SHP77 (cell line): ENCODE measurements at places on chromosomes 2 and 18.
A peak's percentile ranks its signal among the peaks of the same experiment; 100 is the strongest.

DNA sequence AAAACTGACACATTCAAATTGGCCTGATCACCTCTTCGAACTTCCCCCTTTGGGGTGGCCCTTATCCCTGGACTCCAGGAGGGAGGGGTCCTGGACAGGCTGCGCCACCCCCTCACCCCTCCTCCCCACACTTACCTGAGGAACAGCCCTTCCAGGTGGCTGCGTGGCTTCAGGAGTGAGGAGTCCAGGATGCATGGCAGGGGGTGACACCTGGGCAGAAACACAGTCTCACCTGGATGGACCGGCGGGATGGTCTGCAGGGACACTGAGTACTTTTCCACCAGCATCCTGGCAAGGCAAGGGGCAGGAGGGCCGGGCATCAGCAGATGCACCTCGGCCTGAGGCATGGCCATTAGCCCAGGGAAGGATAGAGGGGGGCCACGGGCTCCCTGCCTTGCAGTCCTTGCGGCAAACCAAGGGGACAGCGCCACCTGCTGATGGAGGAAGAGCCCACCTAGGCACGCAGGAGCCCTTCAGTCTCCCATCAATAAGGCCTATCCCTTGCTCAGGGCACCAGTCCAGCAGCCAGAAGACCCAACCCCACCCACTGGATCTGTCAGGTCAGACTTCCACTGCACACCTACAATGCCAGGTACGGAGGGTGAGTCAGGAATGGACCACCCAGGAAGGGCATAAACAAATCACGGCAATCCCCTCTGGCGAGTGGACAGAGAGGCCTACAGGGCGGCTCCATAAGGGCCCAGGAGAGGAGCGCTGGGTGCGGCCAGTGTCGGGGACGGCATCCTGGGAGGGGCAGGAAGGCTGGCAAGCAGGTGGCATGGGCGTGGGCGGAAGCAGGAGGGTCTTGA lies 26.0 kb downstream of the FAM178B start:
- DNase-seq = peak; percentile 84

DNA sequence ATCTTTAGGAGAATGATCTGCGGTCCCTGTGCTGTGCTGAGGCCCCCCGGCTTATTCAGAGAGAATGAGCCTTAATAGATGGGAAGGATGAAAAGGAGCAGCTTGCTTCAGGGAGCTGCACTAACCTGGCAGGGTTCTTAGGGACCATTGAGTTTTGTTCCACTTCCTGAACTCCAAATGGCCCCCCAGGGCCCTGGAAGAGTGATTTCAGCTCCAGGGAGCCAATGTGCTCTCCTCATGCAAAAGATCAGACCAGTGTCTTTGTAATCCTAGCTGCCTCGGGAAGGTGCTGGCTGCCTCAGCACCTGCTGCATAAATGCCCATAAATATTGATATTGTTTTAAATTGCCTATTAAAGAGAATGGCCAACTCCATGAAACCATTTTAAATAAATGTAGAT lies 210.2 kb downstream of the NCK2 start:
- no peak for DNase-seq

DNA sequence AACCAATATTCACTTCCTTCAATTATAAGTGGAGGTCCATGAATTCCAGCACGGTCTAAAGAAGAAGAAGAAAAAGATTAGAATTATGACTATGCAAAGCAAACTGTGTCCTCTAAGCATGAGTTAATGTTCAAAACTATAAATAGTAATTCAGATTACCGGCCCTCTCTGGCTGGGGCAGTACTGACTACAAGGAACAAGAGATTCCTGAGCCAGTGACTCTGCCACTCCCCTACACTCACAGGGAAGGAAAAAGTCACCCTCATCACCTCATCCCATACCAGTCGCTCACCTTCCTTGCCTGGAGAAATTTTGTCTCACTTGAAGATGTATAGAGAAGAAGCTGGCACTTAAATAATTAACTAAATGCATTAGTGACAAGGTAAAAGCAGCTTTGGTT lies 56.5 kb upstream of the CD302 start:
- DNase-seq = no peak

DNA sequence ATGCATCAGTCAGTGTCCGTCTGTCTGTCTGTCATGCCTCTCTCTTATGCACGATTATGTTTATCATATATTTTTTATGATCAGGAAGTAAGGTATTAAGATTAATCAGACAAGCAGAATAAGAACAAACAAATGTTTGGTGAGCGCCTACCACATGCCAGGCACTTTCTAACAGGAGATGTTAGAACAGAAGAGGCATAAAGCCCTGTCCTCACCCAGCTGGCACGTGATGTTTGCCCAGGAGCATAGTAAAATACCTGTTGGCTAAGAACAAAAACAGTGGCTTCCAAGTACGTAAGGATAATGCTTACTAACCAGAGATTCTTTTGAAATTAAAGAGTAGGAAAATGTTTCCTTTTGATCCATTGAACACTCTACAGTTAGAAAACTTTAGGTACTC lies 380.2 kb upstream of the RAB12 start:
- DNase-seq = no peak

DNA sequence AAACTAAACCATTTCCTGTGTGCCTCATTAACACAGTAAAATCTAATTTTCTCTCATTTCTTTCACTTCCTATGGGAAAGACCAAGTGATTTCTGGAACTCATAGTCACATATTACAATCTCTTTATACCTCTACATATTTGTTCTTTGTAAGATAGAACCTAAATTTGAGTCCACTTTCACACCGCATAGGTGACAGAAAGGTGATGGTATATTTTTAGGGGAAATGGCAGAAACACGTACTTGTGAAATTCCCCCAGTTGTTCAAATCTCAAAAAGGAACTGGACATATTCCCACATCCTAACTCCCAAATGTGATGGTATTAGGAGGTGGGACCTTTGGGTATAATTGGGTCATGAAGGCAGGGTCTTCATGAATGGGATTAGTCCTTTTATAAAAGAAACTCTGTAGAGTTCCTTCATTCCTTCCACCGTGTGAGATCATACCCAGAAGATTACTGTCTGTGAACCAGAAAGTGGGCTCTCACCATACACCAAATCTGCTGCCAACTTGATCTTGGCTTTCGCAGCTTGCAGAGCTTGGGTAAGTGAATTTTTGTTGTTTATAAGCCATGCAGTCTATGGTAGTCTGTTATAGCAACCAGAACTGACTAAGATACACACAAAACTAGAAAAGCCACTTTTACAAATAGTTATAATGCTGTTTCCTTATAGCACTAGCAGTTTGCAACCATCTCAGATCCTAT lies 542.1 kb downstream of the DSC3 start:
- DNase-seq = no peak

DNA sequence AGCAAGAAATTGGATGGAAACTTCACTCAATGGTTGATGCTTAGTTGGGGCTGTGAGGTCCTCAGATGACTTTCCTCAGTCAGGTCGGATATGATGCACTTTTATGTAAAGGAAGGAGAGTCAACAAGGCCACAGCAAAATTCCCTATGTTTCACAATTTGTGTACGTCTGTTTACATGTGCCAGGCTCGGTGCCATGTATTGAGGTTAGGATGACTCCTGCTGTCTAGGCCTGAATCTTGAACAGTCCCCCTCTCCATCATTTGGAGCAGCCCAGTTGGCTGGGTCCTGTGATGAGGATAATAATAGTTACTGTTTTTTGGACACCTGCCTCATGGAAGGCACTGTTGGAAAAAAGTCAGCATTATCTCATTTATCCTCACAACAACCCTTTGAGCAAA lies 43.1 kb downstream of the VSNL1 start:
- no peak for DNase-seq

DNA sequence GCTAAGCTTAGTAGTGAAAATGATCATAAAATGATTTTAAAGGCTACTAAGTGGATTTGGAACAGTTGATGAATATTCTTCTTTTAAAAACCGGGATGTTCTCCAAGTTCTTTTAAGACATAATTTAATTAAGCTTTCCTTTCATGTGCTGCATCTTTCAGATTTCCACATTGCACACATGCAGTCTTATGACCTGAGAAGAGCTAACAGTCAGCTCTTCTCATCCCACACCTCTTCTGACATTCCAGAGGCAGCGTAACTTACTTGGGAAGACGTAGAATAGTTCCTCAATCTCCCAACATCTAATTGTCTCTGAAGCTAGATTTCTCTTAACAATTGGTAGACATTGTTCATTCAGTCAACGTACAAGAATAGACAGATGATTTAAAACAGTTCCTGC lies 181.8 kb downstream of the SP3 start:
- no peak for DNase-seq

DNA sequence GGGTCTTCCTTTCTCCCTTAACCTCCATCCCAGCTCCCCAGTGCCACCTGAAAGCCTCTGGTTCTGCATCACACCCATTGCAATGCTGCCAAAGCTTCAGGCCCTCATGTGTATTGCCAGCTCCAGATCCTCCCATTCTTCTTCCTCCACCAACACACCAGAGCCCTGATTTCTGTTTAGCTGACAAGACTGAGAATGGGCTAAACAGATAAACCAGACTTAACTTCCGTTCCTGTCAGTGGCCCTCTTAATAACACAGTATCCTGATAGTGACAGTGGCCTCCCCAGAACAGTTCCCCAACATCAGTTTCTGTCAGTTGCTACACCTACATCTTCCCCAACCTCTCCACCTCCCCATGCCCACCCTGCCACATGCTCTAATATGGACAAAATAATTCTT lies 31.3 kb upstream of the C1D start:
- no peak for DNase-seq

- no peak for DNase-seq
These were observed 108.4 kb downstream of the POLR1A start for GRCh38 chr2:85997017-85997970.

GRCh38 chr18:69000366-69000765 lies 202.5 kb downstream of the CCDC102B start:
- no peak for DNase-seq

- no peak for DNase-seq
These were observed 609.5 kb downstream of the EPHA4 start for GRCh38 chr2:220962556-220962955.

- no peak for DNase-seq
These were observed 15.1 kb upstream of the CYP27C1 start for GRCh38 chr2:127235082-127235702.

DNA sequence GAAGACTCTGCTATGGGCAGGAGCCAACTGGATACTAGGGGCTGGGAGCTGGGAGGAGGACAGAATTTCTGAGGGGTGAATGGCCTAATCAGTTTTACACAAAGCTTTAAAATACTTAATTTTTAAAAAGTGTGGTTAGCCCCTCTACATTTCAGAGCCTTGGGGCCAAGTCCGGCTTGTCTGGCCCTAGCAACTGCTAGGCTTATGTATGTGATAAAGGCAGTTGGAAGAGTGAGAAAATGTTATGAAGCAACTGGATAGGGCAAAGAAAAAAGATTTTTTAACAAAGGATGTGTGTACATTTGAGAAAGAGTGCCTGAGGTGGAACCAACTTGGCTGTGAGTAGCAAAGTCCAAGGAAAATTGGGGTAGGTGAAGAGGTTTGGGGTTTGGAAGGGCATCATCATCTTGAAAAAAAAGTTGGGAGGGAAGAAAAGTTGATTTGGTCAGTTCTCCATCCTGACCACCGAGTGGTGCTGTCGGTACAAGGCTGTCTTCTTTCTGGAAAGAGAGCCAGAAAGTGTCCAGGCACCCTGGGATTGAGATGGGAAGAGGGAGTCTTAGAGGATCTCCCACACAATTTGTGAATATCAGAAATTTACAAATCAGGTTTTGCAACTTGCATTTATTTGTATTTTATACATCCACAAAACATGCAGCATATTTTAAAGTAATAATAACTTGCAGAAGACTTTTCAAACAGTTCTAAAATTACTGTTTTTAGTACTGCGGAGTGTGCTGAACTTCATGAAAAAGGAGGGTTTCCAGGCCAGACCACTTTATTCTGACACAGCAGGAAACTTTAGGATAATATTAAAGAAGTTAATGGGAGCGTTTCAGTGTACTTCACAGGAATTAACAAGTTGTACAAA lies 10.5 kb upstream of the CDK15 start:
- DNase-seq = no peak

DNA sequence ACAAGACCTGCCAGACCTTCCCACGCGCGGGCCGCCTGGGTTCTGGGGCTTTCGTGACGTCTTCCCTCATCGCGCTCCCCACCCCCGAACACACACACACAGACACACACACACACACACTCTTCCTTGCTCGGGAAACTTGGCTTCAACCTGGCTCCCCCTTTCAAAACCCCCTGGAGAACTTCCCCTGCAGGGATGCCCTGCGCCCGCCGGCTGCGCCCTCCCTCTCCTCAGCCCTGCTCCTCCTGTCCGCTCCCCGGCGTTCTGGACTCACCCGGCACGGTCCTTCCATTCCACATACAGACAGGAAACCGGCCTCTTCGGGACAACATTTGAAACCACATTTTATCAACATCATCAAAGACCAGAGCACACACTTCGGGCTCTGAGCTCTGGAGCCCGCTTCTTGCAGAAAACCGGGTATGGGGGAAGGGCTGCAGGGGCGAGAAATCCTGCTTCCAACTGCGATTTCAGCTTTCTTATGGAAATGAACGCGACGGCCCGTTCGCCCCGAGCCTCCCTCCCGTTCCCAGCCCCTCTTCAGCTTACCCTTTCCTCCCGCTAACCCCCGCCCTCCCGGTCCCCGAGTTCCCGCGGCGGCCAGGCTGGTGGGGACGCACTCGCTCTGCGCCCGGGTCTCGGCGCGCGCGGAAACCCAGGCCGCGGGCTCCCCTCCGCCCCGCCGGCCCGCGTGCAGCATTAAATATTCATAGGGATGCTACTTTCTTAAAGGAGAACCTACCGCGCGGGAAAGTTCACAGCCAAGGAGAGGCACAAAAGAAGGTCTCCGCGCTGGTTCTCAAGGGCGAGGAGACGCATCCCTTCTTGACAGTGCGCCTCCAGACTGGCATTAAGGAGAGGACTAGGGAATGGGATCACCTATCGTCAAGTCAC lies 18.3 kb downstream of the POU3F3 start:
- DNase-seq = no peak

DNA sequence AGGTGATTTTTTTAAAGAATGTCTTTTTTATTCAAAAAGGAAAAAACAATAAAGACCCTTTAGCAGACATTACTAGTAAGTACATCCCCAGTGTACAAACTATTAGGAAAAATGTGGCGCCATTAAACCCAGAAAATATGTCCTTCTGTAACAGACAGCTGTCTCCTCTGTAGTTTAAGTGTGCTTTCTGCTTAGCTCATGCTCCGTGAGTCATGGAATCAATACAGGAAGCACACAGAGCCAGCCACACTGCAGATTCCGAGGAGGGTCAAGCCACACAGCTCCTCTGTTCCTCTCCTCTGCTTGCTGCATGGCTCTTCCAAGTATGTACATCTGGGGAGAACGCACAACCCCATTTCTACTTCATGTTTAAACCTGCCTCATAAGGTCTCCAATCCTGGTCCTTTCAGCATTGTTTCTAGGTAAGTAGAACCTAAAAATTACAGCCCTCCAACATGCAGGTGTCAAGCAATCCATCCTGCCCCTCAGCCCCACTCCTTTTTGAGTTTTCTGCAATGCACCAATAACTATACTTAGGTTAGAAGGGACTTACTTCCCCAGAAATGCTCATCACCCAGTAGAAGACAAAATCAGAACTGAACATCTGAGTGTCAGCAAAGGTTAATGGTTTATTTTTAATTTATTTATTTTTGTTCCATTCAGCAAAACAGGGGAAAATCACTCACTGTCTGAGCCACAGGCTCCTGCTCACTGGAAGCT lies 37.5 kb downstream of the ACVR1 start:
- DNase-seq = peak; percentile 20
